CD4-positive, alpha-beta T cell treated with Interleukin-4 for 1 hour (primary cell): ENCODE measurements at places on chromosomes 3 and 15.

DNA sequence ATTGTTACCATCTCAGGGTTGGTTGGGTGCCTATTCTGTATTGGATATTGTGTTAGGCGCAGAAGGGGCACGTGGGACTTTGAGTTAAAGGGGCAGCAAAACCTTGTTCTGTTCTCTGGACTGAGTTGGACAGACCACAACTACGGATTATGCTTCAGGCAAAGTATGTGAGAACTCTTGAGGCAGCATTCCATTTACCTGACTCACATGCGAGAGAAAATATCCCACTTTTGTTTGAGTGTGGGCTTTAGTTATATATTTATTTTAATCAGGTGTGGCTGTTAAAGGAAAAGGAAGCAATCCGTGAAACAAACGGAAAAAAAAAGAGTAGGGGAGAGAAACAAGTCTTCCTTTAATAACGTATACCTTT, 627 bp upstream of the PLS1 start:
- no peak for DNase-seq

DNA sequence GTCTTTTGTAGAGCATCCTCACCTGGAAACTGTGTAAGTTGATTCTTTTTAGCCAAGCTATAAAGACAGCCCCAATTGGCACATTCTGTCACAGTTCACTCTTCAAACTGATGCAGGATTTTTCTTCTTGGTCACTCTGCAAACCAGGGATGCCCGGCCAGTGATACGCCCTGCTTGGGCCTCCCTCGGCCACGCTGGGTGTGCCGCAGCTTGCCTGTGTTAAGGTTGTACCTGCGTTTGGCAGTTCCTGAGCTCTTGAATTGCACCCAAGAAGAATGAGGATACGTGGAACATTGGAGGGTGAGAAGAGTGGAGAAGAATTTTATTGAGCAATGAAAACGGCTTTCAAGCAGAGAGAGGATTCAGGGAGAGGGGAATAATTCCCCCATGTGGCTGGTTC, 49.9 kb downstream of the PSMD6 start:
- no peak for DNase-seq

GRCh38 chr3:73513260-73513659, 111.5 kb downstream of the PDZRN3 start:
- DNase-seq, result no peak

DNA sequence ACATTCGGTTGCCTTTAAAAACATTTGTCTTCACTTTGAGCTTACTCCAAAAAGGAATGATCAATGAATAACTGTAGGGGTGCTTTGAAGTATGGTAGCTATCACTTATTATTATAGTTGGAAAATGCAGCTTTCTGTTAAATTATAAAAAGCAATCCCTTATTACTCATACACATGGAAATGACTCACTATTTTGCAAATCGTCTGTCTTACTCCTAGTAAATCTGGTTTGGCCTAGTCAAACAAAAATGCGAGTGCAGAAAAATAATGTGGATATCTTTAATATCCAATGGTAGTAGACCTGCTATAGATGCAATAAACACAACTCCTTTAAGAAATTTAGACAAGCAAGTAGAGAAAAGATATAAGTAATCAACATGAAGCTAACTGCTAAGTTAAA, 112.5 kb downstream of the ZIC1 start:
- no peak for DNase-seq

DNA sequence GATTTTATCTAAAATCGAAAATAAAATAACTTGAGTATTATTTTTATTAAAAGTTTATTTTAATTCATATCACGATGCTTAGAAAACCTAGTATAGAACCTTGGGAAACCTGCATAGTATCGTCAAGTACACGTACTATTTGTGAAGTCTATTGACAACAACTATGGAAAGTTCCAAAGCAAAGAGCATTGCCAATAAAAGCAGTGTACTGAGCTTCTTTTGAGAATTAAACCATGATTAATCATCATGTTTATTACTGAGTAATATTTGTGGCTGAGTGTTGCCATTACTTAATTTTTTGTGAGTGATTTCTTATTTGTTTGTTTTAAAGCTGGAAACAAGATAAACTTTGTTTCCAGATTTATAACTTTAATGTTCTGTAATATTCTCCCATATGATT, 674.1 kb downstream of the CADM2 start:
- no peak for DNase-seq

DNA sequence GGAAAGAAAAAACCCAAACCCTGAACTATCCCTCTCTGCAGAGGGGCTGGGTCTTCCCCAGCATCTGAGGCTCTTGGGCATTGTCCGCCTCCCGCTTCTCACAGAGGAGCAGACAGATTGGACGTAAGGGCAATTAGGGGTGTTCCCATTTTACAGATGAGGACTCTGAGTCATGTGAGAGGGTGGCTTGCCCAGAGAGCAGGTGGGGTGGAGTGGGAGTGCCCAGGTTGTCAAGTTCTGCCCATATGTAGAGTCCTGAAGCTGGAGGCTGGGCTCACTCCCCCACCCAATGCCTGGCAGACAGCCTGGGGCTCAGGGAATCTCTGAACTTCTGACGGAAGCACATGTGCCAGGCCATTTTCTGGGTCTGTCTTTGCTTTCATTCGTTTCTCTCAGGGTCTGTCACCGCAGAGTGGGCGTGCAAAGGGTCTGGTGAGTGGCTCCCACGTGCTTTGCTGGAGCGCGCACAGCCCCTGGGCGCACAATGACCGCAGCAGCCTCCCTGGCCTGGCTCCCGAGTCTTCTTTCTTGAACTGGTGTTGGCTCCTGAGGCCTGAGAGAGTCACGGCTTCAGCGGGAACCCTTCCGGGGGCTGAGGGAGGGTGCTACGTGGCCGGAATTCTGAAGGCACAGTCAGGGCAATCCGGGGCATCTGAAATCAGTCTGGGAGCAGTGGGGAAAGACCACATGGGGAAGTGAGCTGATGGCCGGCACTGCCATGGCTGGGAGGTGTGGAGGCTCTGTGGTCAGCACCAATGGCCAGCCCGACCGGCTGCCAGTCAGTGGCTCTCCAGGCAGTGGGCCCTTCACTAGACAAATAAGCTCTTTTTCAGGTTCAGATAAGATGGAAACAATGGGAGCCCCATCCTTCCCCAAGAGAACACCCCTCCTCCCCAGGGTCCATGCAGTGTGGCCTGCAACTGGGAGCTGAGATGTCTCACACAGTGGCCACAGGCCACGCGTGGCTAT, 1.1 kb upstream of the TRPM1 start:
- DNase-seq, result no peak

- no peak for DNase-seq
Observed at GRCh38 chr3:42191443-42191747, 74.6 kb downstream of the CCK start.

DNA sequence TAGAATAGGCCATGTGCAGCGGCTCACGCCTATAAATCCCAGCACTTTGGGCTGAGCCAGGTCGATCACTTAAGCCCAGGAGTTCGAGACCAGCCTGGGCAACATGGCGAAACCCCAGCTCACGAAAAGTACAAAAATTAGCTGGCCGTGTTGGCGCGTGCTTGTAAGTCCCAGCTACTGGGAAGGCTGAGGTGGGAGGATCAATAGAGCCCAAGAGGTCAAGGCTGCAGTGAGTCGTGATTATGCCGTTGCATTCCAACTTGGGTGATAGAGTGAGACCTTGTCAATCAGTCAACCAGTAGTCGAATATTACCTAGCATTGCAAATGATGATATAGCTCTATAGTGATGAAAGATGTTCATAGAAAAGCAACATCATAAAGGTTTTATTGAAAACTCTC, 51.9 kb downstream of the USP8 start:
- no peak for DNase-seq

GRCh38 chr3:153767601-153768560, 353.3 kb upstream of the ARHGEF26 start:
- no peak for DNase-seq

- no peak for DNase-seq
Observed at GRCh38 chr15:69282104-69282743, 16.5 kb upstream of the PAQR5 start.

- no peak for DNase-seq
Observed at GRCh38 chr3:47365213-47366153, 15.3 kb upstream of the PTPN23 start.

- DNase-seq, result no peak
Observed at GRCh38 chr3:105334138-105334882, 32.4 kb upstream of the ALCAM start.

- no peak for DNase-seq
Observed at GRCh38 chr3:147355084-147355752, 51.1 kb downstream of the ZIC4 start.
